CD4-positive, alpha-beta T cell treated with Interleukin-4 for 4 hours (primary cell): ENCODE measurements at places on chromosomes 1 and 21.
A peak's percentile ranks its signal among the peaks of the same experiment; 100 is the strongest.

DNA sequence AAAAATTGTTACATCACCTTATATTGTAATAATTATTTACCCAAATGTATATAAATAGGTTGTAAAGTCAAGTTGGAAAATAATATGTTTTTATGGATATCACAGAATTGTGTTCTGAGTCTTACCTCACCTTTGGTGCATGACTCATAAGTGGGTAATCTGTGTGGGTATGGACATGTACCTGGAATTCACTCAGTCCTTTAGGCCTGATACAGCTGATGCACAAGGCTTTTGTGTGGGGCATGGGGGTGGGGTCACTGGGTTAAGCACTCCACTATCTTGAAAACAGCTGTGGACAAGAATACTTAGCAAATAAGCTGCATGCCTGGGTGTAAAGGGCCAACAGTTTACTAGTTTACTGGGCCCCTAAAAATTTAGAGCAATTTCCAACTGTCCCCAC is 34.4 kb downstream of the INKA2 start:
- DNase-seq: peak; percentile 11

DNA sequence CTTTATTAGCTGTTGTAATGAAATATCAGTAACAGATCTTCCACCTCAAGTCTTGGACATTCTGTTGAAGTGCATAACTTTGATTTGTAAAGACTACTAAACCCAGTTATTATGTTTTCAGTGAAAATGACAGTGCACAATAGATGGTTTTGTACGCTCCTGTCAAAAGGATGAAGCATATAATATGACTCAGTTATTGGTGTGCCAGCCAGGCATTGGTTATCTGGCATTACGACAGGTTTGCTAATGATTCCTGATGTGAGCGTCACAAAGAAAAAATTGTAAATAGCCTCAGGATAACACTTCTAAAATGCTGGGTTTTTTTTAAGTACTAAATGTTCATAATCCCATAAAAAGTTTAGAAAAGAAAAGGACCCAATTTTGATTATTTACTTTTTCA is 147.9 kb downstream of the MAGI3 start:
- no peak for DNase-seq

DNA sequence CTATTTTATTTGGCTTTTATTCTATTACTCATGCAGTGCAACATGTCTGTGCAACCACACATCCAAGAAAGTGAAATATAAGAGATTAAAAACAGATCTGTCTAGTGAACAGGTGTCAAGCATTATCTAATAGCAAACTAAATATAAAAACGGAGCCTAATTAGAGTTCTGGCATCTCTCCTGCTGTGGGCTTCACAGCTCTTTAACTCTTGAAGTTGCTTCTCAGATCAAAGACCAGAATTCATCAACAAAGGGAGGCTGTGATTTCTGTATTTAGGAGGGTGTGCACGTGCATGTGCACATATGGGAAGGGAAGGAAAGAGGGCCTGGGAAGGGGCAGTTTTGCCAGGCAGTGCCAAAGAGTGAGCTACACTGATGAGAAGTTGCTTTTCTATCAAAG is 81.0 kb downstream of the MIS18A start:
- DNase-seq: no peak

DNA sequence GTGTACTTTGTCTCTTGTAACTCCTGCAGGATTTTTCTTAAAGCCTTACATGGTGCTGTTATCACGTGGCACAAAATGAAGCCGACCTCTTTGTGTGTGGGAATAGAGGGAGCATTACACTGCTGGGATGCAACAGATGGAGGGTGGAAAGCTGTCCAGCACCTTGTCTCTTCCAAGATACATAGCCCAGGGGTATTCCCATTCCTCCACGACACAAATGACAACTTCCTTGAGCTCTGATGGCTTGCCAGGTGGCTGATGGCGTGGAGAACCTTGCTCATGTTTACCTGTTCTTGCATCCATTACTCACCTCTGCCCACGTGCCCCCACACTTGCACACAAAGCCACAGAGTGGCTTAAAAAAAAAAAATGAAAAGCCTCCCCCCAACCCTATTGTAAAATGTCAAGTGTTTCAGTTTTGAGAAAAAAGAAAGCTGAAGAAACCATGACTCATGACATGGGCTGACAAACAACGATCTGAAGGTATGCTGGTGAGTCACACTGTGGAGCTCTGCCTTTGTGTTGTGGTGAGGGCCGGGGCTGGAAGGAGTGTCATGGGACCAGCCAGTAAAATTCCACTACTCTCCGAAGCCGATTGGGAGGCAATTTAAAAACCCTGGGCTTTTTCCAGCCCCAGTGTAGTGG is 32.0 kb upstream of the ATP5PO start:
- peak; percentile 99 for DNase-seq
